Islet precursor cell (in vitro differentiated cells): ENCODE measurements at places on chromosomes 11 and 22.

GRCh38 chr22:31019191-31019930 lies 50.3 kb downstream of the TUG1 start:
- DNase-seq: no peak

- no peak for DNase-seq
Observed at GRCh38 chr11:74925281-74925680, 23.6 kb downstream of the XRRA1 start.

DNA sequence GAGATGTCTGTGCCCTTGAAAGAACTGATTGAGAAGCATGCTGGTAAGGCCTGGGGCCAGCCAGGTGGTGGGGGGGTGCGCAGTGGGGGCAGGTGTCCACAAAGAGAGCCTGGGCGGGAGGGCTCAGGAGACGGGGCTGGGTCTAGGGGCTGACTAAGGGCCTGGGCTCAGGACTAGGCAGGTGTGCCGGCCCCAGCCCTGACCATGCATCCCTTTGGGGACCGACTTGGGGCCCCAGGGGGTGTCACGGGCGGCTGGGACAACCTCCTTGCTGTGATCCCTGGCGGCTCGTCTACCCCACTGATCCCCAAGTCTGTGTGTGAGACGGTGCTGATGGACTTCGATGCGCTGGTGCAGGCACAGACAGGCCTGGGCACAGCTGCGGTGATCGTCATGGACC lies 4.4 kb downstream of the NDUFV1 start:
- DNase-seq: no peak

DNA sequence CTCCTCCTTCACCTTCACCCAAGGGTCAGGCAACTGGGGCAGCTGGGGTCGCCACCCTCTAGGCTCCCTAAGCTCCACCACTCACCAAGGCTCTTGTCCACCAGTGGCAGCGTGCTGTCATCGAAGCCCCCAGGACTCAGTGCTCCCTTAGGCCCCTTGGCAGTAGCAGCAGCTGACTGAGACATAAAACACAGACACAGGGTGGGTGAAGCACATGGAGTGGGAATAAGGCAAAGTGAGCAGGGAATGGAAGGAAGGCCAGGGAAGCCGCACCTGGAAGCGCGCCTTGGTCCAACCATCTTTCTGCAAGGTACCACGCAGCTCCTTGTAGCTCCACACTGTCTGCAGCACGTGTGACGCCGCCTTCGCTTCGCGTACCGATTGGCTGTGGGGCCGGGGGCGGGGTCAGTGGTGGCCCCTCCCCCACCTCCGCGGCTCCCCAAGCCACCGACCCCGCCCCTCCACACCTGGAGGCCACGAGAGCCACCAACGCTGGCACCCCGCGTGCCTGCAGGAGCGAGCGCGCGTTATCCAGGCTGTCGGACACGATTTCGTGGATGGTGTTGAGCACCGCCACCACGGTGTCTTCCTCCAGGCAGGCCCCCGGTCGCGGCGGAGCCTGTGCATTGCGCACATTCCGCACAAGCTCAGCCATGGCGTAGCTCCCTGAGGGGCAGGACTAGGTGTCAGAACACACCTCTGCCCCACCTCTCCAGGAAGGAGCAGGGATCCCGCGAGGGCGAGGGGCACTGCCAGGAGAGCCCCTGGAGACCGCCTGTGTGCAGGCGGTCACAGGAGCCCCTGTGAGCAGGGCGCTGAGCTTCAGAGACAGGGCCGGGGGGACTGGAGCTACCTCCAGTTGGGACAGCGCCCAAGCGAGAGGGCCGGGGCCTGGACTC lies 31.3 kb upstream of the TXNRD2 start:
- no peak for DNase-seq

GRCh38 chr11:128516886-128517285 lies 70.5 kb downstream of the ETS1 start:
- DNase-seq: no peak

DNA sequence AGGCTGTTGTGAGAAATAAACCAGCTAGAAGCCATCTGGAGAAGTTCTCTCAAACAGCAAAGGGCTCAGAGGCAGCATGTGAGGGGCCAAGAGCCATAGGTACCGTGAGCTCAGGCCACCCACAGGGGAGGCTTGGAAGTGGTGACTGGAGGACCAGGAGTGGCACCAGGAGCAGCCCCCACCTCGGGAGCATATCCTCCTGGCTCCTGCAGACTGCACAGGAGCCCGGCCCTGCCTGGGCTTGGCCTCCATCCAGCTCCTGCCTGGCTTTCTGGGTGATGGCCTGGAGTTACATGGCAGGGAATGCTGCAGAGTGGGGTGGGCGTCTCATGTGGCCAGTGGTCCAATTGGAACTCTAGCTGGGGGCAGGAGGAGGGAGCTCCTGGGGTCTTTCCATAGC lies 4.2 kb upstream of the MPPED1 start:
- DNase-seq: no peak

GRCh38 chr11:125162743-125163142 lies 1.8 kb upstream of the PKNOX2 start:
- no peak for DNase-seq

DNA sequence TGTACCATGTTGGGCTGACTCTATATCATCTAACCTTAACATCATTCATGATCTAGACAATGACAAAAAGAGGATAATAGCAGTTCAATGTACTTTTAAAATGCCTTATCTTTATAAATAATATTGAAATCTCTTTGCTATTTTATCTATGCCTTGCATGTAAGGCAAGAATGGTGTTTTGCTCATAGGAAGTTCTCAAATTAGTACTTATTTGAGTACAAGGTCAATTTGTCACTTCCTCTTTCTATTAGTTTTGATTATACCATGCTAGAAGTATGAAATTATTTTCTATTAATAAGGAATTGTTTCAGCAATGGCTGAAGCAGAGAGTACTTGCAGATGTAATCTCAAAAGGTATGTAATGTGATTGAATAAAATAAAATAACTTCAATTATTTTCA lies 1285.4 kb upstream of the TENM4 start:
- no peak for DNase-seq

GRCh38 chr11:62922189-62922589 lies 1.0 kb upstream of the CHRM1 start:
- DNase-seq: peak; percentile 54

DNA sequence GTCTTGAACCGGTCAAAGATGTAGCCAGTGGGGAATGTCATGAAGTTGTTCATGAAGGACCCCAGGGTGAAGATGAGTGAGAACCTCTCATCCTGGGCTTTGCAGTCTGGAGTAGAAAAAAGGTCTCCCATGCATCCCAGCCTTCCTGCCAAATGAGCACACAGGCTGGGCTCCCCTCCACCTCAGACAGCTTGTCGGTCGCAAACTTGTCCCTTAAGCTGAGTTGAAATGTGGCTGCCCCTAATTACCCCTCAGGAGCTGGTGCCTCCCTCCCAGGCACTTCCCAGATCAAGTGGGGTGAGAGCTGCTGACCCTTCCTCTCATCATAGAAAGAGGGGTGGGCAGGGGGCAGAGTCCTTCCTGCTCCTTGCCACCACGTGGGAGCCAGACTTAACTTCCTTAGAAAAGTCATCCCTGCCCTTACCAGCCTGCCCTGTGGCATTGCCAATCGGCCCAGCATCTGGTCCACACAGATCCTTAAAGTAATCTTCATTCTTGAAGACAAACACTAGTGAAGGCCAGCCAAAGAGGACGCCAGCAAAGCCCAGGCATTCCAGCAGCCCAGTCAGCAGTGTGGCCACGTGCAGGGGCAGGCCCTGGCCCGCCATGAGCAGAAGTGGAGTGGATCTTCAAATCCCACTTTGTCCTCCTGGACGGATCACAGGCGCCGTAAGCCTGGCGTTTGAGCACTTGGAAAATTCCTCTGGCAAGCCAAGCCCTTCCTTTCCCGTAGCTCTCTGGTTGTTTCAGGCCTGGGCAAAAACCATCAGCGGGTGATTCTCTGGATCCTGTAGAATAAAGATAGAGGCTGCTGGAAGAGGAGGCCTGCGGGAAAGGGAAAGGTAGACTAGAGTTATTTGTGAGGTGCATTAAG lies 1.1 kb downstream of the SLC43A3 start:
- DNase-seq: no peak

DNA sequence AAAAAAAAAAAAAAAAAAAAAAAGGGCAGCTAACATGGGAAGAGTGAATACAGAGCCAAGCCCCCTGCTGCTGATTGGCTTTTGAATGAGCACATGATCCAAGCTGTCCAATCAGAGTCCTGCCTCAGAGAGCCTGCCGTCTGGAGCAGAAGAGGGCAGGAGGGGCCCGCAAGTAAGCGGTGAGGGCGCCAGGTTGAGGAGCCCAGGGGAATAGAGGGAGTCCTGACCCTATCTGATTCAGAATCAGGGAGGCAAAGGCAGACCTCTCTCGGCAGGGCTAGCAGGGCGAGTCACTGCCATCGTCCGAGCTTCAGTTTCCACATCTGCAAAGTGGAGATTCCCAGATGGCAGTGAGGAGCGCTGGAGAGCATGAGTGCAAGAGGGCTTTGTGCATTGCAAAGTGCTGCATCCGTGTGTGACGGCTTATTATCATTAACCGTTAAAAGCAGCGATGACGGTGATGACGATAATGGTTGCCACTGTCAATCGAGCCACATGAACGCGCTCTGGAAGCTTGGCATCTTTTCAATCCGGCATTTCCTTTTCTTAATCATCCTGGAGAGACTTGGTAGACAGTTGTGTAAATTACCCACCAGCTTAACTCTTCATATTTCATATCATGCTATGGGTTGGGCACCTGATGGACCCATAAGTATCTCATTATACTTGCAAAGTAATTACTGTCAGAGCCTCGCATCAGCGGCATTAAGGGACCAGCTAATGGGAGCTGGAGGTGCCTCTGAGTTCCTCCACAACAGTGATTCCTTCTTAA lies 68.6 kb upstream of the ATXN10 start:
- DNase-seq: peak; percentile 91

- no peak for DNase-seq
Observed at GRCh38 chr11:22169833-22170232, 23.1 kb upstream of the ANO5 start.

DNA sequence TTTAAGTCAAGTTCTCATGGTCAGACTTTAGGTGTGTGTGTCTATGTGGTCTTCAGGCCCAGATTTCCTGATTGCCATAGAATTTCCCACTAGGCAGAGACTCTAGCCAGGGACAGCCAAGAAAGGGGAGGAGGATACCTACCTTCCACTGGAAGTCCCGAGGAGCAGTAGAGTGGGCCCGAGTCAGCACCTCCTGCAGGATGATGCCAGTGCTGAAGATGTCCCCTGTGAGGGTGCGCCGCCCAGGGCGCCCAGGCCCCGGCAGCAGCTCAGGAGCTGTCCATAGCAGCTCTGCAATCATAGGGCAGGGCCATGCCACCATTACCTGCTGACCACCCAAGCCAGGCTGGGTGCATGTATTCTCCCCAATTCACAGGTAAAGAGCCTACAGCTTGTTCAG lies 41.6 kb upstream of the LRRC32 start:
- DNase-seq: no peak

GRCh38 chr11:72238040-72238450 lies 5.9 kb downstream of the PHOX2A start:
- peak; percentile 96 for DNase-seq

DNA sequence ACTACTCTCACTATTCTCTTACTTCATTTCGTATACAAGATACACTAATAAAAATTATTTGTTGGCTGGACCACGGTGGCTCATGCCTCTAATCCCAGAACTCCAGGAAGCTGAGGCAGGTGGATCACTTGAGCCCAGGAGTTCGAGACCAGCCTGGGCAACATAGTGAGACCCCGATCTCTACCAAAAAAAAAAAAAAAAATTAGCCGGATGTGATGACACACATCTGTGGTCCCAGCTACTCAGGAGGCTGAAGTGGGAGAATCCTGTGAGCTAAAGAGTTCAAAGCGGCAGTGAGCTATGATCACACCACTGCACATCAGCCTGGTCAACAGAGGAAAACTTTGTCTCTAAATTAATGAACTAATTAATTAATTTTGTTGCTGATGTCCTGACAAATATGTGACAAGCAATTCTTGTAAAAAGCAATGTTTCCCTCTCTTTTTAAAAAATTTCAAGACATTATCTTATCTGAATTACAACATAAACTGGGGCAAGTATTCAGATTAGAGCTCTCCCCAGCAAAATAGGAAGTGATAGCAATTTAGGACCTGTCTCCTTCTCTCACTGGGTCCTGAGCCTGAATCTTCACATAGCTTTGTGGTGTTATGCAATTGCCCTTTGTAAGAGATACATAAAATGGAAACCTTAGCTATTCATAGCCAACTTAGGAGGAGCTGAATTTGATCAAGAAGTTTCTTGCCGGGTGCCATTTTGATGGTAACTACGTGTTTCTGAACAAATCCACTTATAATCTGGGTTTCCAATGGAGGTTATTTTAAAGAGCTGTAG lies 17.6 kb upstream of the TMA7B start:
- DNase-seq: no peak

DNA sequence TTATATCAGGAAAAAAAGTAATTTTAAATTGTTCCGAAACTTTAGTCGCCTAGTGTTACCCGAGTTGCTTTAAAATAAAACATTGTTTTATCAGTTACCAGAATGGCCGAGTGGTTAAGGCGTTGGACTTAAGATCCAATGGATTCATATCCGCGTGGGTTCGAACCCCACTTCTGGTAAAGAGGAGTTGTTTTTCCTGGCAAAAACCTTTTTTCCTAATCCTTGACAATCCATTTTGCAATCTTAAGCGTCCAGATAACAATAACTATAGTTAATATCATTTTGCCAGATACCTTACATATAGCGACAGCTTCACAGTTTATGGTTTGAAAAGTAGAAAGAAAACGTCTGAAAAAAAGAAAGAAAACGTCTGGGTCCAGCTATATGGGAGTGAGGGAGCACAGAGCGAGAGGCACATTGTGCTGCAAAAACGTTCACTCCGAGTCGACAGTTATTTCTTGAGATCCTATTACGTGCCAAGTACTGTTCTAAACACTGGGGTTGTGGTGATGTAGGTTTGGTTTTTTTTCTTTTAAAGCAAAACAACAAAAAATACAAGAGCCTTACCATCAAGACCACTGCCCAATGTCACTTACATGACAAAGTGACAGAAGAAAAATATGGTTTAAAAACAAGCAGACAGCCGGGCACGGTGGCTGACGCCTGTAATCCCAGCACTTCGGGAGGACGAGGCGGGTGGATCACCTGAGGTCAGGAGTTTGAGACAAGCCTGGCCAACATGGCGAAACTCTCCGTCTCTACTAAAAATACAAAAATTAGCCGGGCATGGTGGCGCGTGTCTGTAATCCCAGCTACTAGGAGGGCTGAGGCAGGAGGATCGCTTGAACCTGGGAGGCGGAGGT lies 40.6 kb downstream of the OR4D9 start:
- DNase-seq: peak; percentile 53

- DNase-seq: no peak
Observed at GRCh38 chr11:78615724-78616123, 41.1 kb upstream of the NARS2 start.

DNA sequence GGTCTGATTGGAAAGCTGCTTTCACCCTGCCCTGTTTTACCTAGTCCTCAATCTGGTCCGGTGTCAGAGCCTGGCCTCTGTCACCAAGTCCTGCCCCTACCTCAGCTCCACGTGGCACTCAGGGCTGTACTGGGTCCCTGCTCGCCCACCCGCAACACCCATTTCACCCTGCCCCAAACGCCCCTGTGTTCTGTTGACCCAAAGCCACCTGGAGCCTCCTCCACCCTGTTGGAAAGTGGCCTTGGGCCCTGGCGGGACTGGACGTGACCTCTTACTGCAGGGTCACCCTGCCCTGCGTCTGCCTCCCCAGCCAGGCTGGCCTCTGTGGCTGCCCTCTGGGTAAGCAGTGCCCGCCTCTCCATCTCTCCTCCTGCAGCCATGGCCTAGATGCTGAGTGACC lies 21.5 kb upstream of the BRSK2 start:
- no peak for DNase-seq
